Jurkat, Clone E6-1 (cell line): ENCODE measurements at places on chromosomes 7 and 10.

DNA sequence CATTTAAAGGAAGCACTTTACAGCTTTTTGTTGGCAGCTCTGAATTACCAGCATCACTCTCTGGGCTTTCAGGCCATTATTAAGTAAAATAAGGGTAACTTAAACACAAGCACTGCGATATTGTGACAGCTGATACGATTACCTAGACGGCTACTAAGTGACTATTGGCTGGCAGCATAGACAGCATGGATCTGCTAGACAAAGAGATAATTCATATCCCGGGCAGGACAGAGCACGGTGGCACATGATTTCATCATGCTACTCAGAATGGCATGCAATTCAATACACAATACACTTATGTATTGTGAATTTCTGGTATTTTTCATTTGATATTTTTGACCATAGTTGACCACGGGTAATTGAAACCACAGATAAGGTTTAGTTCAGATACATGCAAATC, 522.0 kb upstream of the LRRN3 start:
- DNase-seq = no peak

DNA sequence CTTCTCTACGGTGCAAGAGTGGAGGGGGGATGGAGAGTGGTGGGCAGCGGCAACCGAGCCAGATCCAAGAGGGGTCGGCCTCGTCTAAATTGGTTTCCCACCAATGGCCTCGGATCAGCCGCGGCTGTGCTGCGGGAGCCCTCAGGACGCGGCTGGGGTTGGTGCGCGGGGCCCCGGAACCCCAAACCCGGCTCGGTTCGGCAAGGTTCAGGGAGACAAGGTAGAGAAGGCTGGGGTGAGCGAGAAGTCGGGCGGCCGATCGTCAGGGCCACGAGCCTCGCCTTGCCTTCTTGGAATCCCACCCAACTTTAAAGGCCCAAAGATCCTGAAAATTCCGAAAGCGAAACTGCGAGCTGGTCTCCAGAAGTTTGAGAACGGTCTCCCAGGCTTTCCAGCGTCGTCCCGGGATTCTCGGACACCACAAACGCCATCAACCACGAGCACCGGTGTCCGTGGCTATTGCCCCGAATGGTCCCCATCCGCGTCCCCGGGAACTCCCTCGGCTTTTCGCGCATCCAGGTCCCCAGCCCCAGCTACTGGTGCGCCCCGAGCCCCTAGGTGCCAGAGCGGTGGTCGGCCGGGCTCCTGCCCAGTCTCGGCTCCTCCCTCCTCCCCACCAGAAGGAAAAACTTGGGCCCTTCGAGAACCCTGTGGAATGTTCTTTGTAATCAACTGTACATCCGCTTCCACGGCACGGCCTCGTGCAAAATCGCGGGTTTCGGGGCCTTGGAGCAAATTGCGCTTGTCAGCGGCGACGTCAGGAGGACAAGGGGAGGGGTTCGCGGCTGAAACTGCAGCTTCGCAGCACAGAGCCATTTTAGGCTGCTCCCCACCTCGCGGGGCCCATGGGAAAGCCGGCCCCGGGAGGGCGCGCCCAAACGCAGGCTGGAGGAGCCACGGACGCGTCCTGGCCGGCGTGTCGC, 3.2 kb downstream of the SFMBT2 start:
- DNase-seq = no peak

DNA sequence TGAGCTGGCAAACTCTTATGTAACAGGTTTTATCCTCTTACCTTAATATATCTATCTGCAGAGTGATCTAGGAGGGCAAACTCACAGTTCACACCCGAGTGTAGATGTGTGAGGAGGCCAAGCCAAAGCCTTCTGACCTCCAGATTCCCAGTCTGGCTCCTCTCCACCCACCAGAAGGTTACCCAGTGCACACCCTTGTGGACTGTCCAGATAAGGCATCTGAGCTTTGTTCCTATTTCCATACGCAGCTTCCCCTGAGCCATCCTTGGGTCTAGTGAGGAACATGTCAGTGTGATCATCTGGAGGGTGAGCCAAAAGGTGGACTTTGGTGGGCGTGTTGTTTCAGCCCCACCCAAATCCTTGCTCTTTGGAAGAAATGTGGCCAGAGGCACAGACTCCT, 203.0 kb upstream of the MEOX2 start:
- DNase-seq = no peak

DNA sequence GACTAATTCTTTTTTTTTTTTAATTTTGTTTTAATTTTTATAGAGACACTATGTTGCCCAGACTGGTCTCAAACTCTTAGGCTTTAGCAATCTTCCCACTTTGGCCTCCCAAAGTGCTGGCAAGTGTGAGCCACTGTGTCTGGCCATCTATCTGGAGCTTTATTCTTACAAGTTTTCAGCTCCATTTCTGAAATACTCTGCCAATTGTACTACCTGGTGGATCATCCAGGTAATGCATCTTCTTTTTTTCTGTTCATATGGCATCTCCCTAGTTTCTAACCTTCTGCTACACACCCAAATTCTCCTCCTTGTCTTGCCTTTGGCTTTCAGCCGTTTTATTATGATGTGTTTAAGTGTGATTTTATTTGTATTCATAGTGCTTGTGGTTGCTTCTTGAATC, 40.2 kb downstream of the ZNF365 start:
- DNase-seq = no peak

- no peak for DNase-seq
Measured at GRCh38 chr7:110358028-110358427, 732.9 kb upstream of the LRRN3 start.

- no peak for DNase-seq
Measured at GRCh38 chr7:69814421-69814962, 216.2 kb downstream of the AUTS2 start.

DNA sequence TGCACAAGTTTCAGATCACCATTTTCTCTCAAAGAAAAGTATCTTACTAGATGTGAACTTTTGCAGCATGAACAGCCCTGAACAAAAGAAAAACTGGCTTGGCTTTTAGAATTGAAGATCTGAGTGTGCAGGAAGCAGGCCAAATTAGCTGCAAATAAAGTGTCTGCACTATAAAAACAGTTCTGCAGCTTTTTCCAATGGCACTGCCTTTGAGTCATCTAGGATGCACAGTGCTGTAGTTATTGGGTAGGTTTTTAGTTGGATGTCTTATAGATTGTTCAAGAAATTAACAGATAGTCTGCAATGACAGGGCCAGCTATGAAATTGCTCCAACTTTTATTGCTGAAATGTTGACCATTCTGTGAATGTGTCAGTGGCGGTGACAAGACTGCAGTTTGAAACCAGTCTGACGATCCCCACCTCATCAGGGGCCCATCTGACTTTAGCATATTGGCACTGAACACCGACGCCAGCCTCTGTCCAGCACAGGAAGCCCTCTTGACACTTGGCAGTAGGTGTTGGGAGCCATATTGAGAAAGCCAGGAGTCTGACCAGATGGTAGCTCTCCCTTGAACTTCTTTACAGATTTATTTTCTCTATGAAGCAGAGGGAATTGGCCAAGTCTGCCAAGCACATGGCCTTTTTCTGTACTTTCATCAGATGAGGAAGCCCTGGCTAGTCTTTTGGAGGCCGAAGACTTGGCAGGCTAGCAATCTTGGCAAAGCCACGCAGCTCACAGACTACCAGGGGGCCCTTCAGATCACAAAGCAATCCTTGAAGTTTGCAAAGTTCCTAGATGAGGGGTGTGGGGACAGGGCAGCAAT, 490.6 kb downstream of the NEBL start:
- DNase-seq = no peak

DNA sequence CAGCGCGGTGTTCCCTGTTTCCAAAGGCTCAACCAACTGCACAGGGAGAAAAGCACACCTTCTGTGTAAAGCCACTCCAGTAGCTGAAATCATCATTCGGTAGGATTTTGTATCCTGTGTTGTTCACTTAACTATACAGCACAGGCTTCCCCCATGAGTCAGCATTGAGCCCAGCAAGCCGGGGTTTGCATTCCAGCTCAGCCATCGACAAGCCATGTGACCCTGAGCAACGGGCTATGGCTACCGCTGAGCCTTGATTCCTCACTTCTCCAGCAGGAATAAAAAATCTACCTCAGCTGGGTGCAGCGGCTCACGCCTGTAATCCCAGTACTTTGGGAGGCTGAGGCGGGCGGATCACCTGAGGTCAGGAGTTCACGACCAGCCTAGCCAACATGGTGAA, 44.1 kb upstream of the ATP6V0A4 start:
- DNase-seq = no peak

DNA sequence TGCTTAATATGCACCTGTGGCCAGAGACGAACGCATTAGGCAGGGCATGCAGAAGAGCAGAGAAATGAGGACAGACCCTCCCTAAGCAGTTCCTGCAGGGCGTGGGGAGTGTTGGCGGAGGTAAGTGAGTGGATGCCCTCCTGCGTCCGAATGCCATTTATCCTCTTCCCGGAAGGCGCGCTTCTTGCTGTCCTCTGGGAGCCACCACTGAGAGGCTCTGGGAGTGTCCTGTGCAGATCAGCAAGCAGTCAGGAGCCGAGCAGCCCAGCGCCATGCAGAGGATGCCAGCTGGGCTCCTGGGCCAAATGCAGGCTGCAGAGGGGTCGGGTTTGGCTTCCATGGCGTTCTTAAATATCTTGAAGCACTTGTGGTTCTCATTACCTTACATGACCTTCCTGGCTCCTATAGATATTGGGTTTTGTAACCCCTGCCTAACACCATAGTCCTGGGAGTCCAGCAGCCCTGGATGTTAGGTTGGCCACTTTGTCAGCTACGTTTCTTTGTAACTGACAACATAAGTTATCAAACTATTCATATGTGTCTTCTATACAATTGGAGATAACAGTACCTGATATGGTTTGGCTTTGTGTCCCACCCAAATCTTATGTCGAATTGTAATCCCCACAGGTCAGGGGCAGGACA, 30.0 kb upstream of the SLIT1 start:
- DNase-seq = no peak

DNA sequence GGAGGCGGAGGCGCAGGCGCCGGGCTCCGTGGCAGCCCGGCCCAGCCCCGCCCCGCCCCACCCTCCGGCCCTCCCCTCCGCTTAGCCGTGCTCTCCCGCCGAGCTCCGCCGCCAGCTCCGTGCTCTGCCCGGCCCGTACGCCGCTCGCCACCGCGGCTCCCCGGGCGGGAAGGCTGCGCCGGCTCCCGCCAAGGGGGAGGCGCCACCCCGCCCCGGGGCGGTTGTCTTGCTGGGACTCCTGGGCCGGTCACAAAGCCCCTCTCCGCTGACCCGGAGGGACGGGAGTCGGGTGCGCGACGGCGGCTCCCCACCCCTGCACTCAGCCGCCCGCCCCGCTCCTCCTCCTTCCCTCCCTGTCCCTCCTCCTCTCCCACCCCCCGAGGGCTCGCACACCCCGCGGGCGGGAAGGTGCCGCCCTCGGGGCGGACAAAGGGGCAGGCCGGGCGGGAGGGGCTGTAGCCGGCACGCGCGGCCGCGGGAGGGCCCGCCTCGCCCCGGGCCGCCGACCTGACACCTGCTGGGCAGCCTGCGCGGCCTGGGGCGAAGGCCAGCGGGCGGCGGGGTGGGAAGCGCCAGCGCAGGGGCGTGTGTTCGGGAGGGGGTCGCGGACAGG, 11.5 kb upstream of the SP8 start:
- peak; percentile 7 for DNase-seq

DNA sequence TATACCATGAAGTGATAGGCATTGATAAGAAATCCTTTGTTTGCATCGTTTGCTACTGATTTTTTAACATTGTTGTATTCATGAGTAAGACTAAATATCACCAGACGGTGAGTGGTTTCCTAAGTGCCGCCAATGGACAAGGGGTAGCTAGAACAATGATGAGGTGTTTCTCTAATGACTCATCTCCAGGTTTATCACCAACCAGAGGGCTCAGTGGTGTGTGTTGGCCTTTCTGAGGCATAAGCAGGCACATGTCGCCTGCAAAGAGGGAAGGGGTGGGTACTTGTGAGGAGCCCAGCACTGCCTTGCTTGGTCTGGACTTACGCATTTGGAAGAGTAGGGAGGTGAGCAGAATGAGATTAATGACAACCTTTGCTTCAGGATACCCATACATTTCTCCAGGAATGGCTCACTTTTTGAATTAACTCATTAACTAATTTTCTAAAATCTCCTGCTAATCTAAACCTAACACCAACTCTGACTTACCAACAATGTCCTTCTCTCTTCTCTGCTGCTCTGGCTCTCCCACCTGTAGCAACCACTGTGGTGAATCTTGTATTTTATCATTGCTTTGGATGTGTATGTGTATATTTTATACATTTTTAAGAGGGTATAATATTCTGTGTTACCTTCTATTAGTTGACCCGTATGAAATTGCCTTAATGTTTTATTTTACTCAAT, 722.6 kb downstream of the GRID1 start:
- DNase-seq = no peak

DNA sequence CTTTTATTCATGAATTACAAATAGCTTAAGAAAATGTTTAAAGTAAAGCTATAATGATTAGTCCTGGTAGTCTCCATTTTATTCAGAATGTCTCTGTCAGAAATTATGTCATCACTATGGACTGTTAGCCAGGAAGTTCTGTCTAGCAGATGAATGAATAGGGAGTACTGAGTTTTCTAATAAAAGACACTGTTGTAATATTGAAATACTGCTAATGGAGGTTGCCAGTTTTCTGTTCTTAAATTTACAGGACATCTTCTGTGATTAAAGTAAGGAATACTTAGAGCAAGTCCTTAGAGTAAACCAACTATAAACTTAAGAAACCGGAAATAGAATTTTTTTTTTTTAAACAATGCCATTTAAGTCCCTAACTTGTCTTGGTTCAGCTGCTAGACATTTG, 309.8 kb downstream of the ADK start:
- no peak for DNase-seq

DNA sequence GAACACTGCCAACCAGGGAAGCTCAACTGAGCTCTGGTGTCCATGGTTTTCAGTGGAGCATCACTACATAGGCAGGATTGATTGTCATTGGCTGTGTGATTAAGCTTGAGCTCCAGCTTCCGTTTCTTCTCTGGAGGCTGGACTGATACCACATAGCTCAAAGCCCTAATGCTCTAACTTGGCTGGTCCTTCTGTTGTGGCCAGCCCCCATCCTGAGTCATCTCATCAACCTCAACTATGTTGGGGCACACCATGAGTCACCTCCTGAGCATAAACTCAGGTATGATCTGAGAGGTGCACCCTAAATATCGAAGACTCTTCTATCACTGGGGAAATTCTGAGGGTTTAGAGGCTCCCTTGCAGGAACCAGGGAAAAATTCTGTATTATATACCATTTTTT, 114.5 kb upstream of the INHBA start:
- no peak for DNase-seq

GRCh38 chr10:91000470-91000869, 79.6 kb upstream of the ANKRD1 start:
- DNase-seq = no peak

GRCh38 chr7:4819560-4820404, 42.0 kb downstream of the PAPOLB start:
- DNase-seq = no peak

GRCh38 chr7:46746695-46747687, 825.9 kb upstream of the IGFBP3 start:
- DNase-seq = no peak
